NCI-H2107 (cell line): ENCODE measurements at places on chromosomes 5 and 9.

DNA sequence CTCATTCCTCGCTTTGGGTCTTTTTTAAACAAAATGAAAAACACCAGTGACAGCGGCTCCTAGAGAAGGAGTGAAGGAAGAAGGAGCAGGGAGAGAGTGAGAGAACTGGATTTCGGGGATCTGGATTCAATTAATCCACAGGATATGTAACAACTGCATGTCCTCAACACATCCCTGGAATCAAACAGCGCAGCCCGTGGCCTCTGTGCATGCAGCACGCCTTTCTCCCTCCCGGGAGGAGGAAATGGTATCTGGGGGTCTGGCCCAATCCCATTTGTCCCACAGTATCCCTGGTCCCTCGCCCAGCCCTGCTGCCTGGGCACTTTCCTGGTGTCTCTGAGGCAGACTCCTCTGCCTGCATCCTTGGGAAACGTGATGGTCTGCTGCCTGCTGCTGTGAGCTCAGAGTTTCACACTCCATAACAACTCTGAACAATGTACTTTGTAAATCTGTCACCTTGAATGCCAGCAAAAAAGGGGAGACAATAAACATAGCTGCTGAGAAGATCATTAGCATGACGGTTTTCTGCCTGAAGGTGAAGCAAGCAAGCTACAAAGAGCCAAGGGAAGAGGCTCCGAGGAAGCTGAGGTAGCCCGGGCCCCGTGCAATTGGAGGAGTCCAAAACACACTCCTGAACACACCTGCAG, 56.1 kb downstream of the PTCH1 start:
- no peak for DNase-seq

- no peak for DNase-seq
Observed at GRCh38 chr9:124322618-124323432, 65.1 kb downstream of the NEK6 start.

DNA sequence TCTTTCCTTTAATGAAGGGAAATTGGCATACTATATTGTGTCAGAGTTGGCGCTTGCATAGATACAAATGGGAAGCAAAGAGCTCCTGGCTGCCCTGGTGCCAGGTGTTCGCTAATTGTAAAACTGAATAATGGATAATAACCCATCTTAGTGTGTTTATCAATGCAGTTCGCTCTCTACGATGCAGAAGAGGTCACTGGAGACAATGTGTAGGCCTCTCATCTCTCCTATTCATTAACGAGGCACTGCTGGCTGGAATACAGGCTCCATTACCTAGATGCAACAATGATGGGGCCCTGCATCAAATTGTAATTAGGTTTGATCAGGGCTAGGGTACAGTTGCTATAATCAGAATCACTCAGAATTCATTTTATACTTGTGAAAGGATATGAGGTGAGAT, 171.0 kb downstream of the RMI1 start:
- no peak for DNase-seq

- no peak for DNase-seq
Observed at GRCh38 chr5:141793403-141793802, 84.8 kb downstream of the PCDH1 start.

- DNase-seq: no peak
Observed at GRCh38 chr5:11248966-11249365, 487.9 kb upstream of the DAP start.

- DNase-seq: no peak
Observed at GRCh38 chr5:109721741-109722140, 32.0 kb downstream of the MAN2A1 start.

DNA sequence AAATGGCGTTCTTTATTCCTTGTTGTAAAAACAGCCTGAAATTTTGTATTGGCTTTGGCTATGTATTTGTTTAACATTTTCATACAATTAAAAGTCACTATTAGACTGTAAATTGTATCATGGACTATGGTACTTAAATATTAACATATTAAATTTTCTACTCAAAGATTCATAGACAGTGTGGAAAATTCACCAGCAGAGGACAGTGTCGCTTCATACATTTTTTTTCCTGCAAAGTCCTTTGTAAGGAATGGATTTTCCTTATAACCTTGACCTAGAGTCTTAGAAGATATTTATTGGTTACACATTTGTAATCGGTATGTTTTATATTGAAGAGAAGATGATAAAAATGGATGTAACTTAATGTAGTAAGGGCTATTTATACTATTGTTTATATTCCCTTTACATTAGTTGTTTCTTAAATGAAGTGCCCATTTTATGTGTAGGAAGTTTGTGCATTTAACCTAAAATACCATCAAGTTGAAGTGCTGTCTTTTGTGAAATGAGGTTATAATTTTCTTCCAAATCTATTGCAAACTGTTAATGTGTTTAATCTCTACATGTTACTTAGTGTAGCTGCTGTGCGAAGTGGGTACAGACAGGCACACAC, 150.1 kb downstream of the KDM4C start:
- DNase-seq: no peak

- no peak for DNase-seq
Observed at GRCh38 chr5:52989781-52990527, 802 bp downstream of the ITGA2 start.

GRCh38 chr5:112479418-112479817, 60.3 kb upstream of the EPB41L4A start:
- no peak for DNase-seq

- no peak for DNase-seq
Observed at GRCh38 chr5:125720348-125720685, 702.9 kb upstream of the GRAMD2B start.

DNA sequence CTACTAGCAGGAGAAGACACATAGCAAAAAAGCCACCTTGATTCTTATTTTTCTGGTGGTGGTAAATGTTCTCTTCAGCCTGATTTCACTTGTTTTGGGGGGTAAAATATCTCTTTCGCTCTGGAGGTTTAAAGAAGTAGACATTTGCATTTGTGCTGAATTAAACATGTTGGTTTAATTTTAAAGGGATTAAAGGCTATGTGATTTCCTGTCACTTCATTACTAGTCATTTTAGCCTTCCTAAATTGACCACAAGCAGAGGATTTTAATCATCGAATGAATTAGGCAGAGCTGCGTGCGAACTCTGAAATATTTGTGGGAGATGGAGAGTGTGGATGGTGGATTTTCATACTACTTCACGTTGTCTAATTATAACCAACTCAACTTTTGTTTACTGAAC, 4.8 kb downstream of the RASGRF2 start:
- DNase-seq: no peak

GRCh38 chr5:4832471-4832870, 307.7 kb upstream of the ADAMTS16 start:
- no peak for DNase-seq

- DNase-seq: no peak
Observed at GRCh38 chr9:6904371-6904770, 146.6 kb downstream of the KDM4C start.

GRCh38 chr9:35564658-35565061, 40.4 kb upstream of the TESK1 start:
- DNase-seq: no peak

GRCh38 chr9:95626341-95626740, 109.6 kb upstream of the PTCH1 start:
- no peak for DNase-seq

- no peak for DNase-seq
Observed at GRCh38 chr9:19470981-19471650, 62.3 kb downstream of the ACER2 start.

DNA sequence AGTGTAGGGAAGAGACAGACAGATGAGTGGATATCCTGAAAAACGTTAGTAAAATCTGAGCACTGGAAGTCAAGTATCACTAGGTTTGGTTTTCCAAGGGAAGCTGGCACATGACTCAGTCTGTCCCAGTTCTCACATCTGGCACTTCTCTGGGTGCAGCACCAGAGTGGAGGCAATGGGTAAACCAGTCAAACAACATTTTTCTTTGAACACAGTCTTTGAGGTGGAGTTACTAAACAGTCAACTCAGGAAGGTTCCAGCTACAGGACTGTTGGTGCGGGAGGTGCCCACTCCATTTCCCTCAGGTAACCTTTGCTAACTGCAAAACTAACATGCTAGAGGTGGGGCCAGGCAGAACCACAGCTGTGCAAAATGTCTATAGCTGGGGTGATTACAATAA, 301.4 kb upstream of the RFX3 start:
- no peak for DNase-seq

GRCh38 chr5:112064271-112064701, 307.3 kb upstream of the NREP start:
- no peak for DNase-seq

GRCh38 chr9:33388110-33388994, 14.0 kb downstream of the AQP7 start:
- DNase-seq: no peak

DNA sequence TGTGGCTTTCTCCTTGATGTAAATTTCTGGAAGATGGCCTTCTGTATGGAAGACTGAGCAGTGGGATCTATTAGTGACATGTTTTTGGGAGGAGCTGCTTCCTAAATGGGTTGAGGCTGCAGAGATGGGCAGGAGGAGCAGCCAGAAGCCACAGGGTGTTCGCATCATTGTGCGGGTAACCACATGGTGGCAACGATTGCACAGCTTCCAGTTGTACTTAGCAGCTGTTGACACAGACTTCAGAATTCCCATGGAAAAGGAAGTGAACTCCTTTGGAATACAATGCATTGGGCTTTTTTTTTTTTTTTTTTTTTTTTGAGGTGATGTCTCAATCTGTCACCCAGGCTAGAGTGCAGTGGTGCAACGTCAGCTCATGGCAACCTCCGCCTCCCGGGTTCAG, 297.3 kb downstream of the NR3C1 start:
- DNase-seq: no peak

DNA sequence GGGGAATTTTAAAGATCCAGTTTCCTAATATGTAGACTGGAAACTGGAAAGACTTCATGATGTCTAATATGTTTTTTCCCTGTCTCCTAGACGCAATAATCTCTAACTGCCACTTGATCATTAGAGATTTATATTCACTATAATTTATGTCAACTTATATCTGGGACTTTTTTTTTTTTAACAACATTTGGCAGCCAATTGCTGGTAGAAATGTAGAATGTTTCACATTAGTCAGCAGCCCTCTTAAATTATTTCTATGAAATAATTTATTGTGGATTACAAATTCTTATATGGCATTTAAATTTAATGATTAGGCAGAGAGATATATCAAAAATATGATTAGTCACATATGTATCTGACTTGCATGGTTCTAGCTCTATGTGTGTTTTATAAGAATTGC, 48.2 kb downstream of the TMEM174 start:
- DNase-seq: no peak

DNA sequence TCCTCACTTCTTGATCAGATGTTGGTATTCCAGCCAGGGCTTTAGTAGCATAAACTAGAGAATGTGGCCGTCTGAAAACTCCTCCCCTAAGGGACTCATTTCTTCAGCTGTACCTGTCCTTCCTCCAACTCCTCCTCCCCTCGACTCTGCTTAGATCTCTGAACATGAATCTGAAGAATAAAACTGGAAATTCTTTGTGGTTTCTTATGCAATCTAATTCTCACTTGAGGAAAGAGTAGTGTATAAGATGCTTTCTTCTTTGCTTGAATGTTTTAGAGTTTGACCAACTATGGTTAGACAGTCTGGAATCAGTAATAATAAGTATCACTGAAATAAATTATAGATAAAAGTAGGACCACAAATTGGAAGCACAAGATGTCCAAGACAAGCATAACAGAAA, 128.5 kb downstream of the LRRC70 start:
- no peak for DNase-seq

GRCh38 chr5:41240985-41241384, 27.7 kb upstream of the C6 start:
- no peak for DNase-seq

DNA sequence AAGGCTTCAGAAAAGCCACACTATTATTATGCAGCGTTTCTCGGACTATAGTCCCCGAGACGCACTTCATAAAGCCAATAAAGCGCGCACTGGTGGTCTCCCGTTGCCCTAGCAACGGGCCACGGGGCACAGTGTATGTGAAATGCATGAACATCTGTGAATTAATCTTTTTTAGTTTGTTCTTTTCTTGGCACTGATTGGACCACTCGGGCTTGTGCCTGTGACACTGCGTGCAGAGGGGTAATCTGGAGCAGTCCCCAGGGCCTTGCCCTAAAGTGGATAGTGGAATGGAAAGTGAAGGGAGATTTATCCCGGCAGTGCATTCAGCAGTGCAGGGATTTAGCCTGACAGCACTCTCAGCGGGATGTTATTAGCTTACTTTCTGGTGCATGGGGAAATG, 92.1 kb downstream of the TLE4 start:
- DNase-seq: no peak

- no peak for DNase-seq
Observed at GRCh38 chr5:127320032-127320965, 29.7 kb downstream of the MEGF10 start.

GRCh38 chr5:17314907-17315471, 97.6 kb downstream of the BASP1 start:
- no peak for DNase-seq

- DNase-seq: no peak
Observed at GRCh38 chr5:60230456-60230855, 336.9 kb upstream of the PDE4D start.

GRCh38 chr5:65326922-65327321, 154.8 kb downstream of the ADAMTS6 start:
- DNase-seq: no peak

DNA sequence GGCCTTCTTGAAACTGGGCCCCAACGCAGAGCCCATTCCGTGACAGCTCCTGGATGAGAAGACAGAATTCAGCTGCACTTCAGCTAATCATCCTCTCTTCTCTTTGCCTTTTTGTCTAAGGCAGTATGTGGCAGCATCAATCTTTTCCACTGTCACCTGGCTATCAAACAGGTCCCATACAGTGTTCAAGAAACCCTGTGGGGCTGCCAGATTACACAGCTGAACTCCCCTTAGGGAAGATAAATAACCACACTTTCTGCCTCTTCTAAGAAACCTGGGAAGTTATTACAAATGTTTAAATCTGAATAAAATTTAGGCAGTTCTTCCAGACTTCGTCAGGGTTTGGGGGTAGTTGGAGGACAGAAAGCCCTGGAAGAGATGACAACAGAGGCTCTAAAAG, 61.0 kb downstream of the SPEF2 start:
- DNase-seq: no peak

DNA sequence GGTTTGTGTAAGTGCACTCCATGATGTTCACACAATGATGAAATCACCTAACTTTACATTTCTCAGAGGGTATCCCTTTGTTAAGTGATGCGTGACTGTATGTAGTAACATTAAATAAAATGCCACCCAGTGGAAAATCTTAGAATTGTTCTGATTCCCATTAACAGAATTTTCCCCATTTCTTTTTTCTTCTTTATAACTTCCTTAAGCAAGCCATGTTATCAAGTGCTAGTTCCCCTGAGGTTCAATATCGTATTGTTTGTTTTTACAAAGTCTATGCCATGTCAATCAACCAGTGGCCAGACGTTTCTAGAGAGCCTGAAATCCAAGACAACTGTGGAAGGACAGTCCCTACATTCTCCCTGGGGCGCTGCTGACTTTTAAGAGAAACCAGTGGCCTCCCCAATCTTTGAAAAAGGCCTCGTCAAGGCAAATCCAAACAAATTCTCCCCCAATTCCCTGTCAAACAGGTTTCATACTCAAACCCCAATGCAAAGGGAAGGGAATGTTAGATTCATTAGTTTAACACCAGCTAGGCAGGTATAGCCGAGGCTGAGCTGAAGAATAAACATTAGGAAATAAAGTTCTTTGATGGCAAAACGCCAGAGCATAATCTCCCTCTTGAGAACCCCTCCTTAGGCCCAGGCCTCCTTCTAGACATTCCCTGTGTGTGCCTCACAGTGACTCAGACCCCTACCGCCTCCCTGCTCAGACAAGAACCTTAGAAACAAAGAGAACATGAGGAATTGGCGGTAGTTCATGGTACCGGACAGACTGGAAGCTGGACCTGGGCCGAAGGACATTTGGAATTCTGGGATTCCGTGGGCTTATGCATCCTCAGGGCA, 198.7 kb downstream of the GNA14 start:
- no peak for DNase-seq

GRCh38 chr9:94140791-94141790, 56.8 kb downstream of the PTPDC1 start:
- DNase-seq: no peak
